CD4-positive, alpha-beta T cell treated with Interferon gamma for 1 hour (primary cell): ENCODE measurements at places on chromosomes 11 and 22.

DNA sequence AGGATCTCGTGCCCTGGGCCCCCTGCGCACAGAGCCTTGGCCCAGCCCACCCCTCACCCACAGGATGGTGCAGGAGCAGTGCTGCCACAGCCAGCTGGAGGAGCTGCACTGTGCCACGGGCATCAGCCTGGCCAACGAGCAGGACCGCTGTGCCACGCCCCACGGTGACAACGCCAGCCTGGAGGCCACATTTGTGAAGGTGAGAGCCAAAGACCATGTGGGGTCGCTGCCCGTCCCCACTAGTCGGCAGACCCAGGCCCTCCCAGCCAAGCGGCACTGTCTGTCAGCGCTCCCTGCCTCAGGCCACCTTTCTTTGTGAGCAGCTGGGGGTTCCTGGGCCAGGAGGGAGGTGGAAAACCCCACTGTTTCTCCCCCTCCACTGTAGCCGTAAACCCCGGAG lies 22.8 kb downstream of the FBLN1 start:
- DNase-seq: no peak

GRCh38 chr11:33258631-33259205 lies 1.5 kb downstream of the HIPK3 start:
- DNase-seq: no peak

- no peak for DNase-seq
These were observed 83.5 kb downstream of the CTTN start for GRCh38 chr11:70481625-70482528.

GRCh38 chr11:2101171-2101675 lies 38.0 kb downstream of the IGF2 start:
- no peak for DNase-seq

DNA sequence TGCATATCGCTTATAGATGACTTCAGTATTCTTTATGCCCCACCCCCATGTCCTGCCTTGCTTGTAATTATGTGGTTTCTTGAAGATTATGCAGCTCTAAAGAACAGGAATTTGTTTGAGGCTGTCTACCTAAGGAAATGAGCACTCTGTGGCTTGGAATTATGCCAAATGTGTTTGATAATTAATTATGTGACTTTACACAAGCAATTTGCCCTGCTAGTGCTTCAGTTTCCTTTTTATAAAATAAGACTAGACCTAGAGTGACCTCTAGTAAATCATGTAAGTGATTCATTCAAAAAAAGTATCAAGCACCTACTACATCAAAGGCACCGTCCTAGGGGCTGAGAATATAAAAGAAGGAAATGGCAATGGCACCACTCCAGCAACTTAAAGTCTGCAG lies 491.5 kb upstream of the KIRREL3 start:
- DNase-seq: no peak

DNA sequence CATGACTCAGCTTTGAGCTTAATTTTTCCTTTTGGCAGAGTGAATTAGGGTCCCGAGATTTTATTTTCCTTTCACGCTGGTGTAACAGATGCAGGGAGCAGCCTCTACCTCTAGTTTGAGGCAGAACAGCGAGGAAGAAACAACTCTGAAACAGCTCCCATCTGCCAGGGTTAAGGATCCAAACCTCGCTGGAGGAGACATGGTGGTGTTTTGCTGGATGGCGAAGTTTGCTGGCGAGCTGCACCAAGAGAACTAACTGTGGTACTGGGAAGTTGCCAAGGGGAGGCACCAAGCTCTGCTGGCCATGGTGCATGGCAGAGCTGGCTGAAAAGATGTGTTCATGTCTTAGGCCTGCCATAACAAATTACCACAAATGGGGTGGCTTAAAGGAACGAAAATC lies 7.6 kb upstream of the ALKBH3 start:
- no peak for DNase-seq

DNA sequence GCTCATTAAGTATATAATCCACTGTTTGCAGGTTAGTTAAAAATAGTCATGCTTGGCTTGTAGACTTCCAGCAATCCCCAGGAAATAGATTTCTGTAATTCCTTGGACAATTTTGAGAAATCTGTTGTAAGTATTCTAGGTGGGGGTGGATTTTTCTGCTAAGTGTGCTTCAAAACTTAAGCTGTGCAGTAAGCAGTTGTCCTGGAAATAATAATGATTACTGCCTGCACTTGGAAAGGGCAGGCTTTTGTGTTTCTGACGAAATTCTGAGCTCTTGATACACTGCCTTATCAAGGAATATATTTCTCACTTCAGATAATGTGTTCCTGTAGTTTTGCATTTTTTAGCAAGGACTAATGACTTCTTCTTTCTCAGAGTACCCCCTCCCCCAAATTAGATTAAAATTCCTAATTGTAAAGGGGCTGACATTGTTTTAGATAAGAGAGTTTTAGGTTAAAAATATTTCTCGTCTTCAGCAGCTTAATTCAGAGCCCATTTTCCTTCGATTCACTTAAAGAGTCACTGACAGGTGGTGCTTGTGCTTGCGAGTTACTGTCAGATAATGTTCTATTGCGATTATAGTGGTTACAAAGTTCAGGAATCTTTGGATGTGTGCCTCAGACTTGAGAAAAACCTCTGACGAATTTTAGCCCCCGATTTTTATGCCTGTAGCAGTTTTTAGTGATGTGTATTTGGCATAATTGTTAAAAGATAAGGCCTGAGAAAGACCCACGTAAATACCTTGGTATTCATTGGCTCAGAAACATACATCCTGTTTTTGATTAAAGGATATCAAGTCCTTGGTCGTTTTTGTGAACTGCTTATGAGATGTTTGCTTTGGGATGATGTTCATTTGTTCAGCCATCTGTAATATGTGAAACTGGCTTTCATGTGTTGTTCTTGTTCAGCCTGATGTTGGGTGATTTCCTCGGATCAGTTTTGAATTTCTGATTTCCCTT lies 120.5 kb downstream of the HIPK3 start:
- DNase-seq: no peak

GRCh38 chr11:125078516-125079140 lies 15.5 kb downstream of the SLC37A2 start:
- no peak for DNase-seq

DNA sequence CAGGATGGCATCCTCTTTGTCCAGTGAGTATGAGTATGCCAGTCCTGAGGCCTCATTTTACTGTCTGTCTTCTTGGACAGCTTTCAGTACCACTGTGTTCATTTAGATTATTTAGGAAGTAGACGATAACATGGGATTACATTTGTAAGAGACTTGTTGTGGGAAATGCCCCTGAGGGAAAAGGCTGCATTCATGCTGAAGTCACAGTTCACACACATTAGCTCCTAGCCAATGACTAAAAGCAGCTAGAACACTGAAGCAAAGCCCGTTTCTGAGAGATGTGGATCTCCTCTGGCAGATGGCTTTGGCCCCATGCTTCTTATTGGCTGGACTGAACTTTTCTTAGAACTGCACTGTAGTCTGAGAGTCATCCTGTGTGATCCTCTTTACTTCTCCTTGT lies 242.4 kb downstream of the FAM76B start:
- DNase-seq: no peak

DNA sequence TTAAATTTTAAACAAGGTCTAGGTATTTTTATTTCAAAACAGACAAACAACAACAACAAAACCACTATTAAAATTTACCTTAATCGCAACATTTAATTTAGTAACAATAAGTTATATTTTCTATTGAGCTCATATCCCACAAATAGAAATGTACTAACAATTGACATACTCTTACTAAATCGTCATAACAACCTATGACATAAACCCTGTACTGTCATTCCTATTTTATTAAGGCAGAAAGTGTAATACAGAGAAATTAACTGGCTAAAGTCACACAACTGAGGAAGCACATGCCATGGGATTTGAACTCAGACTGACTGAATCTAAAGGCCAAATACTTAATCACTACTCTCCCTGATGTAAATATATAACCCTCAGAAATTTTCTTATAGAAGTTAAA lies 3.0 kb downstream of the KIF18A start:
- no peak for DNase-seq

DNA sequence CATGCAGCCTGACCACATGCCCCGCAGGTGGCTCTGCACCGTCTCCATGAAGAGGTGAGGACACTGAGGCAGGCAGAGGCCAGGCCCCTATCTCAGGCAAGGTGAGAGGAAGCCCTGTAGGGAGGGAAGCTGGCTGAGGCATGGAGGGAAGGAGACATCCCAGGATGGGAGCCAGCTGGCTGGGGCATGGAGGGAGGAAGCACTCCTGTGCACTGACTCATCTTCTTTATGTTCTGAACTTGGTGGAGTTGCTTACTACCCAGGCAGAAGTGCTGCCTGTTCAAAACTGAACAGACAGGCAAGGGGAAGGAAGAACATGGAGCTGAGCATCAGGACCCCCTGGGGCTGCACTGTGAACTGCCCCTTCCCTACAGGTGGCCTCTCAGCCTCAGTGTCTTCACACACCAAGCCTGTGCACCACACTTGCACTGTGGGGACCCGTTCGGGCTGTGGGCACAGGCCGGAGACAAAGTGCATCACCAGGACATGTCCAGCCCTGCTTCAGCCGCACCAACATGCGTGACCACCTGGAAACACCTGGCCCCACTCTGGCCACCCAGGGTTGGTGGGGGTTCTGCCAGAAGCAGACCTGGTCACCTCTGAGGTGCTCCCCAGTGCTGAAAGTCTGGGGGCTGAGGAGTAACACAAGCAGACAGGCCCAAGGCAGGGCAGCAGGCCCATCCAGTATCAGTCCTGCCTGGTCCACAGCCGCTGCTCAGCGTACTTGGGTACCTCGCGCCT lies 55.5 kb downstream of the DGCR2 start:
- no peak for DNase-seq

DNA sequence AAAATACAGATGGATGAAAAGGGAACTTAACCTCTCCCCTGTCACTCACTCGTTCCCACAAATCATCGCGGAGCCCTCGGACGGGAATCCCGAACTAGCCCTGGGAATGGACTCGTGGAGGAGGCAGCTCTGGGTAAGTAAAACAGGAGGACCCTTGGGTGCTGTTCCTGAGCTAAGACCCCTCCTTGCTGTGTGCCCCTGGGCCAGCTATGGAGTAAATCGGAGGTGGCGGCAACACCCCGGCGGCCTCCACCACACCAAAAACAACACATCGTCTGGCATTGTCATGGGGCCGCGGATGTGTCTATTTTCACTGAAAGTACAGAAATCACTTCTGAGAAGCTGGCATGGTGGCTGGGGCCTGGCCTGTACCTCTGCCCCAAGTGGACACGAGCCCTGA lies 12.1 kb downstream of the CPT1A start:
- DNase-seq: no peak

DNA sequence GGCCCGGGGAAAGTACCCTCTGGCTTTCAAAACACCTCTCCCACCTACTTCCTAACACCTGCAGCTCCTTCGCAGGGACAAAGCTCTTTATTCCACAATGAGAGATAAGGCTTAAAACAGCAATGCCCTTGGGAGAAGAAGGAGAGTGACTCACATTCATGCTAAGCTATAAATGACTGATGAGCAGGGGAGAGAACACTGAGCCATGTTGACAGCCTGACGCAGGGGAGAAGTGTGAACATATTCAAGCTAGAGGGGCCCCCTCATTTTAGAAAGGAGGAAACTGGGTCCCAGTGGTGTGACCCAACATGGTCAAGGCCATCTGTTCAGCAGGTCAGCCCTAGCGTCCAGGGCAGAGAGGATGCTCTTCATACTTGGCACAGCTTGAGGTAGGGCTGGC lies 171.8 kb downstream of the DSCAML1 start:
- DNase-seq: no peak

- no peak for DNase-seq
These were observed 14.7 kb downstream of the TBC1D10A start for GRCh38 chr22:30312053-30312452.

GRCh38 chr11:44332665-44333064 lies 22.7 kb upstream of the ALX4 start:
- DNase-seq: no peak

GRCh38 chr22:35220221-35220620 lies 37.1 kb upstream of the HMGXB4 start:
- no peak for DNase-seq

DNA sequence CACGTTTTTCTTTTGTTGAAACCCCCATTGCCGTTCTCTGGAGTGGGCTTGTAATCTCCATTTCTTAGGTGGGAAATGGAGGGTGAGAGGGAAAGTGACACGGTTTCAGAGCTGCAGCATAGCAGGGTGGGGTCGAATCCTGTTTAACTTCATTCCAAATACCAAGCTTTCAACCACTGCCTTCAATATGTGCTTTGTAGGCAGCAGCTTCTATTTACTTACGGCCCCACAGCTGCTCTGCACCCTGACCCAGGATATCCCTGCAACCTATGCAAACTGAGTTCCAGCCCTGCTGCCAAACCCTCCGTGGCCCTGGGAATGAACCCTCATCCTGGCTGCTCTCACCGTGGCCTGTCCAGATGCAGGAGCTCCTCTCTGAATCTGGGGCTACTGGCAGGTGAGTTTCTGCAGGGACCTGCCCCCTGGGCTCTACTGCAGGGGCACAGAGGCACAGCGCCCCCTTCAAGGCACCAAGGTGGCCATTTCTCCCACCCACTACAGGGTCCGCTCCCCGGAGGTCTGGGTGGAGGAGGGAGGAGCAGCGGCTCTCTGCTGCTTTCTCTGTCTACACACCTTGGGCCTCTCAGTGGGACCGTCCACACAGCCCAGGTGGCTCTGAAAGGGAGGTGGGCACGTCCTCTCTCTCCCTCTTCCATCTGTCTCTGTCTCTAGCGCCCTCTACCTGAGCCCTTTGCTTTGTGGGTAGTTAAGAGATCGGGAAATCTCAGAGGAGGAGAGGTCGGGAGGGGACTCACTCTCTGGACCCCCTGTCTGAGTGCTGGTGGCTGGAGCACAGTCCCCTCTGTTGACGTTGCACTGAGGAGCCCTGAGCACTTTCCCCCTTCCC lies 279.1 kb downstream of the BRD1 start:
- DNase-seq: no peak

DNA sequence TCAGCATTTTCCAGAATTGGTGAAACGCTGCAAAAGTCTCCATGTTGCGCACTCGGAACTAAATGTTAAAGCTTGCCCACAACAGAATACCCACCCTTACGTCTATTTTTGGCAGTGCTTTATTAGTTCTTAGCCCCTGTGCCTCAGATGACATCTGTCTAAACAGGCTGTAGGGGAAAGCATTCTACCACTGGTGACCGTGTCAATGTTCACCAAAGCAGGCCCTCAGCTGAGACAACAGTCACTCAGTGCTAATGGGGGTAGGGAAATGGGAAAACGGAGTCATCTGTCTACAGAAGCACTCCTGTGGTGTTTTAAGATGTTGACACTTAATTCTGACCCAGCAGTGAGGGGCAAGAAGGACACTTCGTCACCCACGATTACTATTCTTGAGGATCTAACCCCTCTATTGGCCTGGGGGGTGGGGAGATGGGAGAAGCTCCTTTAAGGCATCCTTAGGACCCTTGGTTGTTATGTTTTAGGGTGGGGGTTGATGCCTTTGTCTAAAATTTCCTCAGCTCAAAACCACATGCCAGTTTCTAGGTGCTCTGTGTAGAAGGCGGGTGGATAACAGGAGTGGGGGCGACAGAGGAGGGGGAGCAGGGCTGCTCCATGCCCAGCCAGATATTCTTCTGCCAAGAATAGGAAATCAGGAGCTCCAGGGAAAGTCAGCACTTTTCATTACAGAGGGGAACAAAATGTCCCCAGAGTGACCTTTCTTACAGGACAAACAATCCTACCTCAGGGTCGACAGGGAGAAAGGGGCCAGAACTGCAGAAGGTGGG lies 15.6 kb upstream of the MFRP start:
- DNase-seq: no peak
